ENCODE measurements at places on chromosomes 3 and 15. TPM values are rescaled to one million over a fixed set of nuclear protein-coding genes. Genes with fewer than 3 reads are reported as not detected.
A peak's percentile ranks its signal among the peaks of the same experiment; 100 is the strongest.

Gene TRPM1
- total RNA-seq = 0.03 TPM

GRCh38 chr3:183354325-183354831 lies 74.0 kb downstream of the MCF2L2 start:
- DNase-seq = no peak

DNA sequence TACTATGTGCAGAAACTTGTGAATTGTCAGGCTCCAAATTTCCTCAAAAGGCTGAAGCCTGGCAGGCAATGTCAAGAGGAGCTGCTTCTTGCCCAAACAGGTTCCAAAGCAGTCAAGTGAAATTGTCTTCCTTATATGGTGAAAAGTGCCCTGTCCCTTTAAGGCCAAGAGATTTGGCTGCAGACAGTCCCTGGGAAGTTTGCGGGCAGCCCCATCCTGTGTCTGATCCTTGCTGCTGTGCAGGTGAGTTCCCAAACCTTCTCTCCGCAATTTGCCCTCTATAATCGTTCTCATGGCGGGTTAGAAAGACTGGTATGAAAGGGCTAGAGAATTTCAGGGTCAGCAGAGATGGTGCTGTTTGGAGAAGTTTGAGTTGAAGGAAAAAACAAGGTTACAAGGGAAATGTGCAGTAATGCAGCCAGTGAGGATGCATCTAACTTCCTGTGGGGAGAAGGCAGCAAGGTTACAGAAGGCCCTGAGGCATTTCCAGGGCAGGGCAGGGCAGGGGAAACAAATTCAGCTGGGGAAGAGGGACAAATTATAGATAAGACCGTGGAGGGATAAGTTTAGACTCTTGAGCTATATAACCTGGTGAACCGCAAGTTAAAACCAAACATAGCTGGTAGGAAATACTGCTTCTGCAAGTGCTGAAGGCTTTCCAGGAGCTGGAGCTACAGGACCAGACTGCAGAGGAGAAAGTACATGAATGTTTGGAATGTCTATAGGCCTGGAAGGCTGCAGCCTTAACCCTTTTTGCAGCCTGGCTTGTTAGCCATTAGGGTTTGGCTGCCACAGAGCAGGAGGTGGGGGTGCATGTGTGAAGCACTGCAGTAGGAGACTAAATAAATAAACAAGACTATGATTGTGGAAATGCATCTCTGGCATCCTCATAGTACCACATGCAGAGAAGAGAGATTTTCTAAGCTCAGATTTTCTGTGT lies 256.2 kb upstream of the IL12A start:
- DNase-seq = peak; percentile 79

DNA sequence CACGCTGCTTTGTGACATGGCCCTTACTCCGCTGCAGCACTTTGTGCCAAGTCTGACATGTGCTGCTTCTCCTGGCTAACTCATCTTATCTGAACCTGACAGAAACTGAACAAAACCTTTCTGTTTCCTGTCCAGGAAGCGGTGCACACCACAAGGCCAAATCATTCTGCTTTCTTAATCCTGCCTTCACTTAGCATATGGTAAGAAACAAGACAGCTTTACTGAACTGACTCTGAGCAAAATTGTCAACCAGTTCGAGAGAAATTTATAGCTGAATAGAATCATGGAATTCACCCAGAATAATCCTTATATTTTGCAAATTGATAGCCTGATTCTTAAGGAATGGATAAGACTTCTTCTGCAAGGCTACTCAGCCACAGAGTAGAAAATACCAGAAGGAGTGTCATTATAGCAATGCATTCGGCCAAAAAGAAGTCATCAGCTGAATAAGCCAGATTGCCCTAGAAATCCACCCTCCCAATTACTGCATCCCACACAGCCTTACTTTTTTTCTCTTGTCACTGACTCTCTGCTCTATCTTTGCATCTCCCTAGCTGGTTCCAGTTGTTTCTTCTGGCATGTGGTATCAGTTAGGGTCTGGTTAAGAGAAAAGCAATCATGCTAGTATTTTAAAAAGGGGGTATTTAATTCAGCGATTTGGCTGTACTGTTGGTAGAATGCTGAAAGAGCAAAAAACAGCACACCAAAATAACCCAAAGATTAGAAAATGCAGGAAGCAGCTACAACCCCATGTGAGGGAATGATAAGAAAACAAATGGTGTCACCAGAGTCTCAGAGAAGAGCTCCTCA lies 41.6 kb upstream of the STRIT1 start:
- DNase-seq = peak; percentile 71

- no peak for DNase-seq
Observed at GRCh38 chr3:73801444-73801843, 176.7 kb upstream of the PDZRN3 start.

DNA sequence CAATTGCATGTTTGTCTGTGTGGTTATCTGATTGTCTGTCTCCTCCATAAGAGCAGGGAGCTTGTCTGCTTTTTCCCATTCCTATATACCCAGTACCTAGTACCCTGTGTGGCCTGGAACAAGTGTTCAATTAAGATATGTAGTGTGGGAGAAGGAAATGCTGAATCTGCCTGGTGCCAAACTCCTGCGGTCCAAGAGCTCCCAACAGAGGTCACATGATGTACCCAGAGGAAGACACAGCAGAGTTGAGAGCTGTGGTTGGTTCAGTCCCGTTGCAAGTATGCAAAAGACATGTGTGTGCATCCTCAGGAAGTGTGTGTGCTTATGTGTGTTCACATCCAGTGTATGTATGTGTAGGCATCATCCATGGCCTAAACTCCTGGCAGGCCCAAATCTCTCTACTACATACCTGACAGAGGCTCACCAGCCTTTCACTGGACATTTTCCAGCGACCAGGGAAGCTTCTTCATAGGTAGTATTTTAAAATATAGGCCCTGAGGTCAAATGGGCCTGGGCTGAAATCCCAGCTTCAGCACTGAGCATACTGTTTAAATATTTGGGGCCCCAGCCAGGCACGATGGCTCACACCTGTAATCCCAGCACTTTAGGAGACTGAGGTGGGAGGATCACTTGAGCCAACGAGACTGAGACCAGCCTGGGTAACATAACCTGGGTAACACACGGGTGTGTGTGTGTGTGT lies 34.0 kb upstream of the ITGA11 start:
- no peak for DNase-seq

GRCh38 chr3:156838035-156838434 lies 11.9 kb downstream of the LEKR1 start:
- no peak for DNase-seq

DNA sequence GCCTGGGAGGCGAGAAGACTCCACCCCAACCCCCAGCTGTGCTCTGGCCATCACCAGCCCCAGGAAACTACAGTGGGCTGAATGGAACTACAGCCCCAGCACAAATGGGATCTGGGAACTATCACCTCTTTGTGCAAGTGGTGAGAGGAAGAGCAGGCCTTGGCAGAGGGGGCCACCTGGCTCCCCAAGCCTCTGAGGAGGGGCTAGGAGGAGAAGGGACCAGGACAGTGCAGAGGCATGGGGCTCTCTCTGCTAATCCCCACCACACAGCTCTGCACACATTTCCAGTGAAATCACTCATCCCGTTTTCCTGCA lies 31.6 kb downstream of the KY start:
- DNase-seq = no peak

Gene BTLA
- not detected for total RNA-seq

DNA sequence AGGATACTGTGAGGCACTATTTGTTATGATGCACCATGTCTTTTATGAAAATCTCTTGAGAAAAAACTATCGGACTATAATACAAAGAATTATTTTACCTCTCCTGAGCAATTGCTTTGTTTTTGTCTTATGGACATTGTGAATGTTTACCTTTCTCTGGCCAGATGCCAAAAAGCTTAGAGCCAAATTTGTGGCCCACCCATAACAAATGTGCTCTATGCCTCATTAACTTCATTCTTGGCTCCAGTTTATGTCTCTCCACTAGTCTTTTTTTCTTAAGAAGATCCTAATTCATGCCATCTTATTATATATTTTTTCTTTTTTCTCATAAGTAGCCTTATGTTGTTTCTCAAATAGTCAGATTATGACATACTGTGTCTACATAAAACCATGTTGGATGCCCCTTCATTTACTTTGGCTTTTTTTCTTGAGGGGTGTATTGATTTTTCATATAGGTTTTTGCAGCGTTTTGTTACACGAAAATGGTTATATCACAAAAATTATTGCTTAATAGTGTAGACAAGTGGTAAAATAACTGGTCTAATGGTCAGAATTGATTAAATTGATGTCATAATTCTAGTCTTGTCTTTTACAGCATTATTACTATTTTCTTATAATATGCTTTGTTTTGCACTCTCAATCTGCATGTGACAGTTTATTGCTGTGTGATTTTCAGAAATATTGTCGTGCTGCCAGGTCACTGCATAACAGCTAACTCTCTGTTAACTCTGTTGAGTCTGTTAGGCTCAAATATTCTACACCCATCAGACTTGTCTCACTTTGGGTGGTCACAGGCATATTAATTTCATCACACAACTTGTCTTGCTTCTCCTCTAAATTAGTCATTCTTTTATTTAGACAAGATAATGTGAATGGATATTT lies 18.2 kb downstream of the SENP8 start:
- DNase-seq = no peak

Gene MAP1A
- total RNA-seq = 1.7 TPM
